ENCODE measurements at places on chromosomes 3 and 15.

DNA sequence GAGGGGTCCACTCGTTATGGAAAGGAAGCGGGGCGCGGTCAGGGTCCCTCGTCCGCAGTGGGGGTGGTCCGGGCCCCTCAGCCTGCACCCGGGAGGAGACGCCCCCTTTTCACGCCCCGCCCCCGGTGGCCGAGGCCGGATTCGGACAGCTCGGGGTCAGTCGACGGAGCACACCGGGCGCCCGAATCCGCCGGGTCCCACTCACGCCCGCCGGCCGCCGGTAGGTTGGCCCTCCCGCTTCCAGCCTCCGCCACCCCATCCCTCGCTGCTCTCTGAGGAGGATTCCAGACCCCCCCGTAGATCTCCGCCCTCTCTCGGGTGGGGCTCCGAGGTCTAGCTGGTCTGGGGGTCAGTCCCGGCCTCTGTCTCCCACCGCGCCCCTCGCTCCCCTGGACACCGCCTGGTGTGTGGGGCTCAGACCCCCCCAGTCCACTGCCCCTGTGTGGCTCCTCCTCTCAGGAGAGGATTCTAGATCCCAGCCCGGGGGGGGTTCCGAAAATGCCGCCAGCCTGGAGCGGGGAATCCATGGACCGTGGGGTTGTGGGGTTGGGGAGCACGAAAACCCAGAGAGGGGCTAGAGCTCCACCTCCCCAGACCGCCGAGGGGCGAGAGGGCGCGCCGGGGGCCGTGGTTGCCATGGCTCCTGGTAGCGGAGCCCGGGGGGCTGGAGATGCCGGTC, 725 bp downstream of the CHL1 start:
- no peak for DNase-seq

GRCh38 chr15:91473894-91474545, 374.0 kb downstream of the SV2B start:
- DNase-seq = no peak

DNA sequence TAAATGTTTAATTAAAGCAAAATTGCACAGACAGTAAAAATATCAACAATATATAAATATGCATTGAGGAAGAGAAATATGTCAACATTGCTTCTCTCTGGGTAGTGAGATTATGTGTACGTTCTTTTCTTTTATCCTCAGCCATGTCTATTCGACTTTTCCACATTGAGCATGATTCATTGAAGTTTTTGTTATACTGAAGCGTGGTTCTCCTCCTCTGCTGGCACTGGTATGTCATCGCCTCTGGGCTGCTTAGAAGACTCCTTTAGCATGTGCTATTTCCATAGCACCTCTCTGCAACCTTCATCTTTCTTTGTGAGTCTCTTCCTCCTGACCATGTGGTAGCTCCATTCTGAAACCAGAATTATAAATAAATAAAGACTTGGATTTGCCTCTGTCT, 65.8 kb upstream of the AKAP13 start:
- DNase-seq = no peak

DNA sequence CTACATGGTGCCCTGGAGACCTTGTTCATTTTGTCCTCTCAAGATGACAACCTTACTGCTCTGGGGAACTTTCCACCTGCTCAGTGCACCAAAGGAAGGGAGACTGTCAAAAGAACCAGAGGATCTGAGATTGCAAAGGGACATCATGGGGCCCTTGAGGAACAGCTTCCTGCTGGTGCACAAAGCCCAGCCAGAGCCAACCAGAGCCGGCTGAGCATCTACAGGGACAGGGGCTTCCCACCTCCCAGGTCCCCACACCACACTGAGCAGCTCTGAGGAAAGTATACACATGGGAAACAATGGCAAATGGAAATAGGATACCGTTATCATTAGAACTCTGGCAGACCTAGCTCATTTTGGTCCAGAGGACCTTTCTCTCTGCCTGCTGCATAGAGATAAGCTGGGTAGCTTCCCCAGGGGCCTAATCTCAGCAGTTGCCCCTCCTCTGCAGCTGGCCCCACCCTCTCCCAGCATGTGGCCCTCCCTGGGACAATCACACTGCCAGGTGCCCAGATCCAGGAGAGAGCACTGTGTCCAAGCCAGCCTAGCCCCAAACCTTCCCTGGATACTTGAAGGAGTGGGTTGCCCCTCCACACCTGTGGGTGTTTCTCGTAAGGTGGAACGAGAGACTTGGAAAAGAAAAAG, 123.4 kb upstream of the PRR20G start:
- no peak for DNase-seq

GRCh38 chr3:114242947-114243346, 5.6 kb upstream of the ZNF80 start:
- no peak for DNase-seq

- DNase-seq = no peak
Observed at GRCh38 chr3:45730409-45731154, 41.4 kb downstream of the SACM1L start.

GRCh38 chr3:22966349-22966748, 236.8 kb upstream of the UBE2E2 start:
- DNase-seq = no peak

- no peak for DNase-seq
Observed at GRCh38 chr3:133490468-133491351, 82.8 kb upstream of the CDV3 start.
